Stimulated activated CD4-positive, alpha-beta T cell treated with anti-CD3 and anti-CD28 coated beads, Interleukin-4, amount 100 ng/mL, for 4 hours (primary cell): ENCODE measurements at places on chromosomes 5 and 9.

- no peak for DNase-seq
Measured at GRCh38 chr5:91420879-91421278, 37.8 kb upstream of the ARRDC3 start.

DNA sequence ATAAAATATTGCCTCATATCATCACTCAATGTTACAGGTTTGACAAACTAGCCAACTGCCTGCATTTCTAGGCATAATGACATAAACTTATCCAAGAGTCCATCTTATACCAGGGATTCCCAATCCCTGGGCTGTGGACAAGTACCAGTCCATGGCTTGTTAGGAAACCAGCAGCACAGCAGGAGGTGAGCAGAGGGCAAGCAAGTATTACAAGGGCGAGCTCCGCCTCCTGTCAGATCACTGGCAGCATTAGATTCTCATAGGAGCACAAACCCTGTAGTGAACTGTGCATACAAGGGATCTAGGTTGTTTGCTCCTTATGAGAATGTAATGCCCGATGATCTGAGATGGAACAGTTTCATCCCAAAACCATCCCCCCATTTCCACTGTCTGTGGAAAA is 144.9 kb downstream of the PRKACG start:
- no peak for DNase-seq

- DNase-seq = no peak
Measured at GRCh38 chr9:127448112-127448805, 2.9 kb downstream of the RPL12 start.

DNA sequence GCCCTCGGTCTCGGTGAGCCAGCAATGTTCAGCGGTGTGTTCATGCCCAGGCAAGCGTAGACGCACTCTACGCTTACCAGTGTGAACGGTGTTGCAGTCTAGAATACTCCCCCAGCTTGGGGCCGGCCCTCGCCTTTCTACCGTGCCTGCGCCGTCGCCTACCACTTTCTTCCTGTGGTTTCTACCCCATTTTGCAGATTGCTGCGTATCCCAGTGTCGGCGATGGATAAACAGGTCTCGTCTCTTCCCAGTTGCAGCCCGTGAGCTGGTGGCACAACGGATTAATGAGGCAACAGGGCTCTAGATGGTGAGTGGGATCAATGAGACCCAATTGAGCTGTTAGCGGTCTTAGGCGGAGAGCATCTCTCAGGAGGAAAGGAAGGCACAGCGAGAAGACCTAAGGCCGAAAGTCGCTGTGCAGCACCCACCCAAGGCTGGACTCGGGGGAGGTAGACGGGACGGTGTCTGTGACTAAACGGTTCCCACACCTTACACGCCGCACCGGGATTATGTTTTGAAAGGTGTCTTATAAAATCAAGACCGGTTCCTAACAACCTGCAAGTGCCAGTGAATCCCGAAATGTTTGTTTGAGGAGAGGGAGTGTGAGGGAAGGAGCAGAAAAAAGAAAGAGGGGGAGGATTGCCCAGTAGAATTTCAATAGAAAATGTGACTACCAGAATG is 5.8 kb downstream of the OTP start:
- no peak for DNase-seq

DNA sequence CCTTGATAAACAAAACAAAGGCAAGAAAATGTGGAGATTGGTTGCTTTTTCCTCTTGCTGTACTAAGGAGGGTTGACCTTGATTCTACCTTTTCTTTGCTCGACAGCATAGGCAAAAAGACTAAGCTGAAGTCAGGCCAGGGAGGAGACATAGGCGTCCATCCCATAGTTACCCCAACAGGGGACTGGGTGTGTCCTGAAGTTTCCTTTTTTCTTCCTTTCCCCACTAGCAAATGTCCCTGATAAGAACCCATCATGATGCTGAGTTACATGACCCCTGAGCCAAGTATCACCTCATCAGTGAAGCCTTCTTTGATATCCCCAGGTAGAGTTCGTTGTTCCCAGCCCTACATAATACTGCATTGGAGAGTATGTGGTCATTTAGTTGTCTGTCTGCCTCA is 9.9 kb upstream of the SHROOM1 start:
- no peak for DNase-seq

DNA sequence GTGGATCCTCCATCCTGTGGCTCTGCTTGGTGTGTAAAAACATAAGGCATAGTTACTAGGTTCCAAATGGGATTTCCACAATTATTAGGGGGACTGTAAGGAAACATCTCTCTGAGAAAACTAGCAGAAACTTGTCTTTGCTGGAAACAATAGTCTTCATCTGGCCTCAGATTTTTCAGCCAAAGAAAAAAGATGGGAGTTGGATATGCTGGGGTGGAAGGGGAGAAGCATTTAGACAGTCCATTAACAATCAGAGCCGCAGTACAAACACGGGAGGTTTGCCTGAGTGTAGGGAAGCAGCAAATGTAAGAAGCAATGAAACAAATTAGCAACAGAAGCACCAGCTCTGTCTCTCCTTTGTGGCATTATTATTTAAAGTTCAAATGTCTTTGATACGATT is 402.7 kb upstream of the ZNF608 start:
- DNase-seq = no peak

GRCh38 chr9:75063556-75064305 is 24.2 kb downstream of the NMRK1 start:
- no peak for DNase-seq

DNA sequence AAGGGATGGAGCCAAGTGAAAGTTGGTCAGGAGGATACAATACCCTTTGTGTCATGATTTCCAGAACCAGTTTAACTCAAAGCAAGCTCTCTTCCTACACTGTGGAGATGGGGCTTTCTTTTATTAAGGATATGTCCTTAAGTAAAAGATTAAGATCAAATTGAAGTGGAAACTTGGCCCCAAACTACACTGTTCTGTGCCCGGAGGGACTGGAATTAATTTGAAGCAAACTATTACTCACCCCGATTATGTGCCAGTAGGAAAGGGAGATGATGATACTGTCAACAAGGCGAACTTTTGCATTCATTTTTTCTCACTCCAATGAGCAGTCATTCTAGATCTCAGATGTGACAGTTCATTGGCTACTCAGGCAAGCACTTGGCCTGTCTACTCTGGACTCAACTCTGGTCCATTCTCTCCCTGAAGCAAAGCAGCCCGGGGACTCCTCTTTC is 186.7 kb downstream of the NTRK2 start:
- no peak for DNase-seq

DNA sequence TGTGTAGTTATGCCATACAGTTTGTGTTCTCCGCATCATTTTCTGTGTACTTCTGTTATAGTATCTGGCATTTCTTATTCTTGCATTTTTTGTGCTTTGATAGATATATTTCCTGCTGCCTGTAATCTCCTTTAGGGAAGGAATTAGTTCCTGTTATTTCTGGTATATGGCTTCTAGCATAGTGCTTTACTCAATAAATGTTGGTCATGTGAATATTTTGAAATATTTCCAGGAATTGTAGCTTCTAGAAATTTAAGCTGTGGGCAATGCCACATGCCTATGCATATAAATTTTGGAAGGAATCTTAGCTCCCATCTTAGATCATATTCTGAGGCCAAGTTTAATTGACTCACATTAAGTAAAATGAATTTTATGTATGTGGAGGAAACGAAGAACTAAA is 11.5 kb upstream of the PRRC1 start:
- DNase-seq = no peak

- DNase-seq = no peak
Measured at GRCh38 chr9:20228096-20228495, 394.2 kb downstream of the MLLT3 start.
